ENCODE measurements at places on chromosomes 13 and 19.

DNA sequence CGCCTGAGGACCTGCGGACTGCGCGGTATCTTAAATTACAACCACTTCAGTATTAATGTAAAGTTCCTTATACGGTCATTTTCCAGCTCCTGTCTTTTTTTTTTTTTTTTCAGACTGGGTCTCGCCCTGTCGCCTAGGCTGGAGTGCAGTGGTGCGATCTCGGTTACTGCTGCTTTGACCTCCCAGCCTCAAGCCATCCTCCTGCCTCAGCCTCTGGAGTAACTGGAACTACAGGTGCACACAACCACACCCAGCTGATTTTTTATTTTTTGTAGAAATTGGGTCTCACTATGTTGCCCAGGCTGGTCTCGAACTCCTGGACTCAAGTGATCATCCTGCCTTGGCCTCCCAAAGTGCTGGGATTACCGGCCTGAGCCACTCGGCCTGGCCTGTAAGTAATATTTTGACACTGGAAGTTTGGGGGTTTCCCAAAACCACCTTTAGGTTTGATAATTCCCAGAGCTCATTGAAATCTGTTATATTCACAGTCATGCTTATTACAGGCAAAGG is 406 bp upstream of the EID2B start:
- DNase-seq = no peak

GRCh38 chr19:33698576-33699435 is 77.1 kb downstream of the CHST8 start:
- DNase-seq = no peak

DNA sequence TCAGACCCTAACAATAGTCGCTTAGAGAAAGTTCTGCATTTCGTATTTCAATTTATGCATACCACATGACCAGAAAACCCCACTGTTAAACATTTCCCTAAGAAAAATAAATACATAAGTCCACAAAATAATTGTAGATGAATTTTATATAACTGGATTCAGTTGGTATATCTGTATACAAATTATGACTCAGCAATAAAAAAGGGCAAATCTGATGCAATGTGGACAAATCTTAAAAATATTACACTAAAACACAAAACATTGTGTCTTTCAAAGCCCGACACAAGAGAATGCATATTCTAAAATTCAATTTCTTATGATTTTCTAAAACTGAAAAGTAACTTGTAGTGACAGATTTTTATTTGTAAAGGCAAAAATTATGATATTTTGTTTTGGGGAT is 1005.0 kb downstream of the EFNB2 start:
- no peak for DNase-seq

GRCh38 chr13:51832471-51833152 is 12.4 kb downstream of the TMEM272 start:
- DNase-seq = peak; percentile 40

DNA sequence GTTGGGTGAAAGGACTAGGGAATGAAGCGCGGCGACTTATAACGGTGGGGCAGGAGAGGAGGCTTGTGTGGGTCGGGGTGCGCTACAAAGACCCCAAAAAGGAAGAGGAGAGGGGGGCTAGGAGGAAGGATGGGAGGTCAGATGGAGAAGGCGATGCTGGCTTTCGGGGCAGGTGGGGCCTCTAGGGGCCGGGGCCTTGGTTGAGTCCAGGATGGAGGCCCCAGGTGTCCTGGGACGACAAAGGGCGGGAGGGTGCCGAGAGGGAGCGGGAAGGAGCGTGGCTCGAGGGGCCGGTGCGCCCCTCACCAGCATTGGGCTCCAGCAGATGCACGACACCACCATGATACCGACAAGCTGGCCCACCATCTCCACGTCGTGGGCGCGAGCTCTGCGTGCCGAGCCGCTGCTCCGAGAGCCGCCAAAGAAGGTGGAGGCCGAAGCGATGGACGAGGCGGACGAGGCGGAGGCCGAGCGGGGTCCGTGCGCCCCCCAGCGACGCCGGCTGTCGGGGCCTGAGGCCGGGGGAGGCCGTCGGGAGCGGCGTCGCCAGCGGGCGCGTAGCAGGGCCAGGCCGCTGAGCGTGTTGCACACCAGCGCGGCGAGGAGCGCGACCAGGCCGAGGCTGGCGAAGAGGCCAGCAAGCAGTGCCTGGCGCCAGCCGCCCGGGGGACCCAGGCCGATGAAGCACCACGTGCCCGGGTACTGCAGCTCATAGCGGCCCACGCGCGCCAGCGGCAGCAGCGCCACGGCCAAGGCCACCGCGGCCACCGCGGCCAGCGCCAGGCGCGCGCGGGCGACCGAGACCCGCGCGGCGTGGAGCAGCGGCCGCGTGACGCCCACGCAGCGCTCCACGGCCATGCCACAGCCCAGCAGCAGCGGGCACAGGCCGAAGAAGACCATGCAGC is 1.8 kb downstream of the PTGER1 start:
- DNase-seq = no peak

GRCh38 chr19:4052993-4053422 is 13.7 kb downstream of the ZBTB7A start:
- DNase-seq = no peak

DNA sequence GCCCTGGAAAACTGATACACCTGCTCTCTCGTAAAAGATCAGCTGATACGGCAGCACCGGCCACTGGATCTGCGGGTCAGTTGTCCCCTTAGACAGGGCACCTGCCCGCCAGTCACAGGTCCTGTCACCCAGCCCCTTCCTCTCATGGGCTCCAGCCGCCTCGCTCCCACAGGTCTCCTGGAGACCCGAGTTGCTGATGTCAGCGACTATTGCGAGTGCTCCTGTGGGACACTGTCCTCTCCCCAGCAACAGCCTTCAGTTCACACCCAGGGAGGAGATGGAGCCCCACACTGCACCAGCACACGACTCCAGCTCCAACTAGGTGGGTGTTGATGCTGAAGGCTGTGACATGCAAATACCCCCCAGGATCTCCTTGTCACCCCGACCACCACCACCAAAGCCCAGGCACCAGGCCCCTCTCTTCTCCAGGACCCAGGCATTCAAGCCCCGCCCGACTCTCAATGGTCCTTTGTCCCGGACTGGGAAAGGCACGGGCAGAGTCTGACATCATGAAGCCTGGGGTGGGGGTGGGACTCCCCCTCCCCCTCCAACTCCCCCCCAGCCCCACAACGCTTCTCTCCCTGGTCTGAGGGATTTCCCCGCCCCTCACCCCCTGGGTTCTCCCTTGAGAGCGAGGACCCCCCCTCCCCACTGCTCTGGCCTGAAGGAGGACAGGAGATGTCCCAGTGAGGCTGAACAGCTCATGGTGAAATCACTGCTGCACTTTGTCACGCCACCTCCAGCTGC is 1.4 kb upstream of the MAG start:
- no peak for DNase-seq

DNA sequence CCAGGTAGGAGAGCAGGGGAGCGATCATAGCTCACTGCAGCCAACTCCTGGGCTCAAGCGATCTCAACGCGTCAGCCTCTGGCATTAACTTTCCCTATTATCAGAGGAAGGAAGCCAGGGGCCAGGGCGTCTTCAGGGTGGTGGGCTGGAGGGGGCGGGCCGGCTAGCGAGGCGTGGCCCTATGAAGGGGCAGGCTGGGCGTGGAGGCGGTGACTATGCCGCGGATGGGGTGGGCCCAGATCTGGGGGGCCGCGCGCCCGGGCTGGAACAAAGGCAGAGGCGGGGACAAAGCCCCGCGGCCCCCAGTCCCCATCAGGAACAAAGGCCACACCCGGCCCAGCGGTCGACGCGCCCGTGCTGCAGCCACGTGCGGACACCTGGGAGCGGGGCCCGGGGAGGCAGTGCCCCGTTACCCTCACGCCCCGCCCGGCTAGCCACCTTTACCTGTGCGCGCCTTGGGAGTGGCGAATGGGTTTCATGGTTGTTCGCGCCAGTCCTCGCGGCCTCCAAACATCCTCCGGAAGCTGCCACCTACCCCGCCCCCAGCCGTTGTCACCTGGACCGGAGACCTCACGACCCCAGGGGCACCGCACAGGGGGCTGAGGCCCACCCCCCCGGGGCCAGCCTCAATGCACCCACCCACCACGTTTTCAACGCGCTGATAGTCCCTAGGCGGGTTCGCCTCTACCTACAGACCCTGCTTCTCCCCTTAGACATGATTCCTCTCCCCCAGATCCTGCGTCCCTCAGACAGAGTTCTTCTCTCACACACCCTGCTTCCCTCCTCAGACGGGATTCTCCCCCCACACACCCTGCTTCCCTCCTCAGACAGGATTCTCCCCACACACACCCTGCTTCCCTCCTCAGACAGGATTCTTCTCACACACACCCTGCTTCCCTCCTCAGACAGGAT is 5.4 kb upstream of the TRIM28 start:
- DNase-seq = no peak

DNA sequence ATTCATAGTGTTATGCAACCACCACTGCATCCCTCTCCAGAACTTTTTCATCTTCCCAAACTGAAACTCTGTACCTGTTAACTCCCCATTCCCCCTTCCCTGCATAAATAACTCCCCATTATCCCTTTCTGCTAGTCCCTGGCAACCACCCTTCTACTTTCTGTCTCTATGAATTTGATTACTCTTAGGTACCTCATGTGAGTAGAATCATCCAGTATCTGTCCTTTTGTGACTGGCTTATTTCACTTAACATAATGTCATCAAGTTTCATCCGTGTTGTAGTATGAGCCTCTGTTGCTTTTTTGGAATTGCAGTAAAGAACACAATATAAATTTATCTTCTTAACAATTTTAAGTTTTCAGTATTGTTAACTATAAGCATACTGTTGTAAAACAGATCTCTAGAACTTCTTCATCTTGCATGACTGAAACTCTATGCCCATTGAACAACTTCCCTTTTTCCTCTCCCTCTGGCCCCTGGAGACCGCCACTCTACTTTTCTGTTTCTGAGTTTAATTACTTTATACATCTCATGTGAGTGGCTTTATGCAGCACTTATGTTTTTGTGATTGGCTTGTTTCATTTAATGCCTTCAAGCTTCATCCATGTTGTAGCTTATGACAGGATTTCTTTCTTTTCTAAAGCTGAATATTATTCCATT is 87.3 kb upstream of the ABCC4 start:
- DNase-seq = no peak

- DNase-seq = no peak
Measured at GRCh38 chr19:13762635-13763235, 1.6 kb upstream of the MRI1 start.

DNA sequence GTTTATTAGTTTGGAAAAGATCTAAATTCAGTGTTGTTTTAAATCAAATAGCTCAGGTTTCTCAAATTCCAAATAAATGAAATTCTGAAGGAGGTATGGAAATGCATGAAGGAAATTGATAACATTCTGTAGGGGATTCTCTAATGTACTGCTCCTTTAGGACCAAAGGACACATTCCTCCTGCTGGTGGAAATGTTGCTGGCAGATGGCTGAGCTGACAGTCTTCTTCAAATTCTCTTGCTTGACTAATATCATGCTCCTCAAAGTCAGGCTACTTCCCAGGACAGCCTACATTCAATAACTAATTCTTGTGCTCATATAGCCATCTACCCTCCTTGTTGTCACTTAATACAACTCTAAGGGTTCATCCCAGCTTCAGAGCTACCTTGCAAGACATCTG is 1118.5 kb downstream of the PCDH9 start:
- DNase-seq = no peak

- no peak for DNase-seq
Measured at GRCh38 chr19:49151267-49152118, 3.7 kb downstream of the HRC start.

Data from activated T-cell treated with anti-CD3 and anti-CD28 coated beads for 1 hour (primary cell).